Thoracic aorta (tissue), 2 donors: ENCODE measurements at places on chromosomes 13 and 19.

DNA sequence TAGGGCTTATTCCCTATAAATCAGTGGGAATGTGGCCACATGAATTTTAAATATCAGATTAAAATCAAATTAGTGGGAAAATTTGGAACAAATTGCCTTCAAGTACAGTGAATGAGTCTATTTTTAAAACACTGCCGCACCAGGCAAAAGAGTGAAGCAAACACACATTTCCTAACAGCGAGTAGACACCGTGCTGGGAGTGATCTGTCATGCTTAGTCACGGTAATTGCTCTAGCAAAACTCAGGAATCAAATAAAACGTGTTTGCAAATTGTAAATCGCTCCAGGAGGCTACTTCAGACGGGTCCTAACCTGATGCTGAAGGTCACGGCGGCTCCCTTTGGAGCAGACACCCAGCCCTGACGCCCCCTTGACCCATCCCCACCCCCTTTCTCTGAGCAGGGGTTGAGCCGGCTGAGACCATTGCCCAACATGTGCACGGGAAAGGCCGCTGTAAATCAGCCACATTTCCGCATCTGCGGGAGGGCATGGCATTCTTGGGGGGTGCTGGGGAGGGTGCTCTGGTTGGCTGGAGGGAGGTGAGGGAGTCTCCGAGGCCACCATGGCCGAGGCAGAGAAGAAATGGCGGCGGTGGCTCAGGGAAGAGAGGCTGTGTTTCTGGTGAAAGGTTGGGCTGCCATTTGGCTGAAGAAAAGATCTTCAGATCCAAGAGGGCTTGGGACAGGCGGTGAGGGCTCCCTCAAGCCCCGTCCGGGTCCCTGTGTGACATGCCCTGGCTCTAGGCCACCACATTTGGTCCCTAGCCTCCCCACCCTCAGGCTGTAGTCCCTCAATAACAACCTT lies 8.9 kb downstream of the CEBPA start:
- no peak for DNase-seq

- no peak for DNase-seq
These were observed 81.2 kb upstream of the STK24 start for GRCh38 chr13:98658131-98658530.

DNA sequence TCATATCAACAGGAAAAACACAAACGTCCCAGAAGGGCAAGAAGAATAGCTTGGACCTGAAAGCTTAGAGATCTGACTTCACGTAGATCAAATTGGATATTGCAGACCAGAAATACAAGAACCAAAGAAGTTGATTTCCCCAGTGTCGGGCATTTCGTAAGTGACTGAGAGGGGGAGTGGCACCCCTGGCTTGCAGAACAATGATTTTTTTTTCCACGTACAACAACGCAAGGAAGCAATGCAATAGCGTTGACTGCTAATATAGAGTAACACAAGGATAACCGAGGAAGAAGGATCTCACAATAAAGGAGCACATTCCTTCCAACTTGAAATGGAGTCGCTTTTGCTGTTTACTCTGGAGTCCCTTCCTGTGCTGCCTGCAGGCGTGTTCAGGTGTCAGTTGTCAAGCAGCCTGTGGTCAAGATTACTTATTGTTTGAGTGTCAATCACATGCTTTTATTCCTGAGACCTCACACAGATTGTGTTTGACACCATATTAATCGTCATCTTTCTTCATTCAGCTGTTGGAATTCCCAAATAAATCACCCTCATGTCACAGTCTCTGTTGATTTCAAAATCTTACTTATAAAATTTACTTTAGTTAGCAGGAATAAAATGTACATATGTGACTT lies 139.4 kb downstream of the FREM2 start:
- no peak for DNase-seq

DNA sequence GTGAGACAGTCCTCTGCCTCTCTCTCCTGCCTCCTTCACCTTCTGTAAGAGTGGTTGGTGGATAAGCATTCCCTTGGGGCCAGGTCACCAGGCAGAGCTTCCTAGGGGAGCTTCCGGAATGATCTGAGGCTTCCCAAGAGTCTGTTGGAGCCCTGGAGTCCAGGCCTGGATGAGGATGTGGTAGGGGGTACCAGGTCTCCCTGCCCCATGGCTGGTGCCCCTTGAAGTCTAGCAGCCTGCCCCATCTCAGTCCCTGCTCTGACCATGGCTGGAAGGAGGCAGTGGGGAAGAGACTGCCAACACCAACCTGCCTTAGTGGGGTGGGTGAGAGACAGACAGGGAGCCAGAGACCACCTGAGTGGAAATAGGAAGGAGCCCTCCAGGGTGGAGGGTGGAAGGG lies 1316.9 kb downstream of the UQCRFS1 start:
- DNase-seq, result no peak

GRCh38 chr13:20402881-20403280 lies 122.8 kb downstream of the CRYL1 start:
- no peak for DNase-seq

DNA sequence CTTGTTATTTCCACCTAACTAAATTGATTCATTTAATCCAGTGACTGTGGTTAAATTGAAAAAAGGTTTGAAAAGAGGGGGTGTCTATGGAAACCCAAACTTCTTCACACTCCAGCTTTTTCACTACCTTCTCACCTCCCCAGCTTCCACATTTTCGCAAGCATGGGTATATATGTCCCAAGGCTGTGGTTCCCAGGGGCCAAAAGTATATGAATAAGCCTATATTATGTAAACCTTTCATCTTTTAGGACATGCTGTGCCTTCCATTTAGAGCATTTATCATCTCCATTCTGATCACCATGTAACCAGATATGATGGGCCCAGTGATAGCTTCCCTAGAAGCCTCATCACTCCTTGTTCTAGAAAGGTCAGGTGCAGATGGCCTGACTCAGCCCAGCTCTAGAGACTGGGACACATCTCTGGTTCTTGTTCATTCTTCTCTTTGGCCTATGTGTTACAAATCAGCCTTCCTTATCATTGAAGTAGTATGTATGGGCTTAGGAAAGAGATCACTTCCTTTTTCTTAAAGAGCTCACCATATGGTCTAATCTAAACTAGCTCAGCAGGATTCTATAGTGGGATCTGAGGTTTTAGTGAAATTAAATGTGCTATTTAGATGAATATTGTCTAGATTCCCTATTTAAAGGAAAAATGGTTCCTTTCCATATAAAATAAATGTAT lies 19.5 kb upstream of the ARL11 start:
- DNase-seq, result no peak

GRCh38 chr13:35833031-35833430 lies 298.2 kb downstream of the DCLK1 start:
- no peak for DNase-seq

DNA sequence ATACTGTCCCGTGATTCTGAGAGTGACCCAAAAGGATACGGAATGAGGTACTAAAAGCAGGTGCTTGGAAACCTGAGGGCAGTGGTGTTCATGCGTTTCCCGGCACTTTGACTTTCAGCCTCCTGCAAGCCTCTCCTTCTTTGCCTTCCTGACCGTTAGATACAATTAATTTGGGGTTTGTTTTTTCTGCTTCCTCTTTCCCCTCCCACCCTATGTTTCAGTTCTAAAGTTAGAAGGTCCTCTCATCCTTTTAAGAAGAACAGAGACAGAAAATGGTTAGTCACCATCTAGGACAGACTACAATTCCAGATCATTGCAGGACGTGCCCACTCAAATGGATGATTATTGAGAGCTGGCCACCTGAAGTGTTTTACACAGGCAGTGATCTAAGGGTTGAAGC lies 1.8 kb upstream of the LILRB4 start:
- DNase-seq, result no peak

DNA sequence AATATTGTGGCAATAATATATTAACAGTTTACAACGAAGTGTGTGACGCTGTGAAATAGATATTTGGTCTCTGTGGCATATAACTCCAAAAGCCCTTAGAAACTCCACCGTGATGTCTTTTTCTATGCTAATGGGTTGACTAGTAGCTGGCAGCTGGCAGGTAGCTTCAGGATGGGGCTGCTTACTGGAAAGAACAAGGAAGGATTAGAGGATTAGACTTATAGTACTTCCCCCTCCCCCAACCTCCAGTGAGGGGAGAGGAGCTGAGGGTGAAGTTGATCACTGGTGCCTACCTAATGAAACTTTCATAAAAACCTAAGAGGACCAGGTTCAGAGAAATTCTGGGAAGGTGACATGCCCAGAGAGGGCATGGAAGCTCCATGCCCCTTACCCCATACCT lies 9.8 kb downstream of the ZNF229 start:
- DNase-seq, result no peak

DNA sequence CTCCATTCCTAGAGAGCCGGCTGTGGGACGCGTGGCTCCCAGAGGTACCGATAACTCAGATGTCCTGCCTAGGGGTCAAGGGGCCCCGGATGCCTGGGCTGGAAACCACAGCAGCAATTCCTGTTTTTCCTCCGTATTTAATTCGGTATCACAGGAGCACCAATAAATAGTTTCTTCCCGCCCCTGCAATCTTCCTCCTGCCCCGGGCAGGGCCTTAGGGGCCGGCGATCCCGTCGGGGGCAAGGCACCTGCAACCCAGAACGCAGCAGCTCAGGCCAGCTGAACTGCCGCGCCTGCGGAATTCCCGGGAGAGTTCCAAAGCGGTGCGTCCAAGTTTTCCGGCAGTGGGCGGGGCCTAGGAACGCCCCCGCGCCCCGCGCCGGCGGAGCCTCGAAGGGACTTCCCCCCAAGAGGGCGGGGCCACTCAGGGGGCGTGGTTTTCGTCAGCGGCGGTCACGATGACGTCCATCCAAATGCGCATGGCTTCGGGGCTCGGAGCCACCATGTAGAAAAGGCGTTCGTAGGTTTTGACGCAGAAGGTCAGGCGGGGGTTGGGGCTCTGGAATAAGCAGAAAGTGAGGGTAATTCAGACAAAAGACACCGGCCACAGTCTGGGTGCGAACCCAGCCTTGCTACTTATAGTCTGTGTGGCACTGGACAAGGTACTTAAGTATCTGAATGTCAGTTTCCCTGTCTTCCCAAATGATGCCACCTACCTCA lies 9.7 kb upstream of the LYPD3 start:
- peak; percentile 75 for DNase-seq
